ENCODE measurements at places on chromosomes 3 and 15.
A peak's percentile ranks its signal among the peaks of the same experiment; 100 is the strongest.

GRCh38 chr3:110193074-110193473 lies 855.7 kb upstream of the DPPA4 start:
- DNase-seq = no peak

DNA sequence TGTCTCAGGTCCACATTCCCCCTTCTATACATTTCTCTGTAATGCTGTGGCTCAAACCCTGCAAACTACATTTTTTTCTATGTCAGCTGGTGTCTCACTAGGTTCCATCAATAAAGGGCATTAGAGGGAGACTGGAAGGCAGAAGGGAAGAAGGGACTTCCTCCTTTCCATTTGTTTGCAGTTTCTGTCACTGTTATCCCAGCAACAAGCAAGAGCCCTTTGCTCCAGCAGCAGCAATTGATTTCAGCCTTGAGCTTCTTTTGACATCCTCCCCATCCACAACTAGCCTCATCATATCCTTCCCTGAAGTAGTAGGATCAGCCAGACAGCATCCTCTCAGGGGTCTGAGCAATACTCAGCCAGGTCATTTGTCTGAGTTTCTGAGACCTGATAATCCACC lies 5.3 kb upstream of the NCK1 start:
- DNase-seq = no peak

- no peak for DNase-seq
Measured at GRCh38 chr3:174046311-174046710, 648.8 kb downstream of the NLGN1 start.

DNA sequence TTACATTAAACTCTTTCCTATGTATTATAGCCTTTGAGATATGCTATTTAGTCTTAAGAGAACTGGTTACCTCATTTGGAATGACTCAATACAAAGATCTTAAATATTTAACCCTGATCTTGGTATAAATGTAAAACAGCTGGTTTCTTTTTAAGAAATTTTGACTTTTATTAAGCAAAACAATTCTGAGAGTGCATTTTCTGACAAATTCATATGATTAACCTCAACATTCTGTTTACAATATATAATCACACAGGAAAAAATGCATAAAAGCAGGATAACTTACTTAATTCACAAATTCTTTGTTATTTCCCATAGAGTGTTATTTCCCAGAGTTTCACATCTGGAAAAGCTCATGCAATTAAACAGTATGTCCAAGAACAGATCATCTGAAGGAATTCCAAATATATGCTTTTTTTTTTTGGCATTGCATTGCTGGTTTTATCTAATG lies 400.4 kb upstream of the THBS1 start:
- DNase-seq = peak; percentile 88

GRCh38 chr15:79212589-79213157 lies 69.8 kb upstream of the ANKRD34C start:
- no peak for DNase-seq

DNA sequence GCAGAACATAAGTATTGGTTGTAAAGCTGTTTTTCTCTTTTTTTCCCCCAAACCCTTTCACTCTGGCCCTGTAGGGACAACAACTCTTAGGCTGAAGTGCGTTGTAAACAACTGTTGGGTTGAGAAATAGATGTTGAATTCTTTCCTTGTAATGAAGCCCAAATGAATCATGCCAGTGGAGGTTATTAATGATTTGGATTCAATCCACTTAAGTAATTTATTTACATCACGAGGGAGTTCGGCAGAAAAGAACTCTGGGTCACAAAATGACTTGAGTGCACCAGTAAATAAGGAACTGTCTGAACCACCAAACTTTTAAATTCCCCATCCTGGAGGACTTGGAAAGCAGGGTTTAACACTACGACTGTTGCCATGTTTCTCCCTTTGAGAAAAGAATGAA lies 218.9 kb downstream of the PDZRN3 start:
- DNase-seq = peak; percentile 42

GRCh38 chr3:128623762-128624176 lies 26.8 kb downstream of the RPN1 start:
- DNase-seq = peak; percentile 85

DNA sequence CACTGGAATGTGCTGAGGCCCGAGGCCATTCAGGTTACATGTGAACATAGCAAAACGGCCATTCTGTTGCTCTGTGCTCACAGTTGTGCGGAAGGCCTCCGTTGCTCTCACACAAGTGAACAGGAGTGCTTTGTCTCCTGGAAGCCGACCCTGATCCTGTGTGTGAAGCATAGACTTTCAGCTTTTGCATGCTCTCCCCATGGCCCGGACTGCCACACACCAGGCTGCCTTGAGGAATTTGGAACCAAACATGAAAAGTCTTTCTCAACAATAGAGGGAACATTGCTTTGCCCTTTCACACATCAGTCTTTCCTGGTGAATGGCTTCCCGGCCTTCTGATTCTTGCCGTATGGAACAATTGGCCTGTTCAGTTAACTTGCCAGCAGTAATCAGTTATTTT lies 154.8 kb upstream of the LRIG1 start:
- DNase-seq = no peak

DNA sequence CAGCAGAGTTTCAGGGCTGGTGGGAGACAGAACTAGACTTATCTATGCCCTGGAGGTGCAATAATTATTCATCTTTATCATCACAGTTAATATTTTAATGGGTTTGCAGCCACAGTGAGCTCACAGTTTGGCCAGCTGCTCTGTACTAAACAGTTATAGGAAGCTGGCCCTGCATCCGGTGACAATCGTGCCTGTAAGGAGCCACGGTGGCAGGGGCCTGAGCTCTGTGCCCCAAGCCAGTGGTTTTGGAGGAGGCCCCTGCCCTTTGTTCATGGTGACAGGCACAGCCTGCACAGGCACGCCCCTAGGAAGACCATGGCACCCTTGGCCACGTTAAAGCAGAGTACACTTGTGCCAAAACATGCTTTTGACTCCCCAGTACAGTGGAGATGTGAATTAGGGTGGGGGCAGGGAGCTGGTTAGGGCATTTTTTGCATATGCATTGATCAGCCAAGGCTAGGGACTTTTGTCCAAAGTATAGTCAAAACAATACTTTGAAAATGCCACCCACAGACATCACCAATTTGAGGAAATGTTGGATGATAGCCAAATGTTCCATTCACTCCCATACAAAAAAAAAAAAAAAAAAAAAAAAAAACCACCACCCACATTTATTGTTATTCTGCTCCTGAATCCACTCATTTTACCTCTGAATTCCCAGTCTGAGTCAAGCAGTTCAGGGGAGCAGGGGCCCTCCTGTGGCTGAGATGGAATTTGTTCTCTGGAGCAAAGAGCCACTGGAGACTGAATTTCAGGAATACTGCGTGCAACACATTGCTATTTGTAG lies 3.4 kb upstream of the RFTN1 start:
- DNase-seq = peak; percentile 74

DNA sequence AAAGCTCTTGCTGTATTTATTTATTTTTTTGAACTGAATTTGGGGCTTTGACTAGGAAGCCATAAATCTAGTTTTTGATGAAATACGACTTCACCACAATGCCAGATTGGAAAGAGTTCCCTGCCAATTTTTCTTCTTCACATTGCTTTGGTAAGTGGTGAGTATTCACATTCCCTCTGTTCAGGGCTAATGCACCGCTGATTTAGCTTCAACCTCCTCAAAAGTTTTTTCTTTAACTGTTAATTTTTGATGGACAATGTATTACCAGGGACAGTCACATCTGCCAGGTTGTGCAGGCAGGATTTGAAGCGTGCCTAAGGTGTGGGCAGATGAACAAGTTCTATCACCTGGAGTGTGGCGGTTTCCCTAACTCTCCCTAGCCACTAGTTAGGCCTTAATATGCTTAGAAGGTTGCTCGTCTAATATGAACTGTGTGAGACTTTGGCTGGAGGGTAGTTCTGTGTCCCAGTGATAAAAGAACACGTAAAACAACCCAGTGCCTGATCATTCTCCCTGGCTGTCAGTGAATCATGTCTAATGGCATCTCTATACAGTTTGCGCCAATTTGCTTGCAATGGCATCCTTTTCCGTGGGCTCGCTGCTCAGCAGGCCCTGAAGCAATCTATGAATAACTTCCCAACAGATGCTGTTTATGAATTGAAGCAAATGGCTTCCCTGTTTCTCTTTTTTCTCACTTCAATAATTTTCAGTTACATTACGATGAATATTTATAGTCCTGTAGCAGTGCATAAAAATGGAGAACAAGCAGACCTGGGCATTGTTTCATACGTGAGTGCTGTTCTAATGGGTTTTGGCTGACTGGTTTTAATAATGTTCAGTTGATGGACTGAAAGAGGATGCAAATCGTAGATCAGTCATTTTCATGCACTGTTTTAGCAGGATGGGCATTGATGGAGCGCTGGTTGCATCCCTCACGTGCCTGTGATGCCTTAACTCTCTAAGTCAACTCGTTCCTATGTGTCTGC lies 243.2 kb upstream of the SUCLG2 start:
- DNase-seq = no peak

DNA sequence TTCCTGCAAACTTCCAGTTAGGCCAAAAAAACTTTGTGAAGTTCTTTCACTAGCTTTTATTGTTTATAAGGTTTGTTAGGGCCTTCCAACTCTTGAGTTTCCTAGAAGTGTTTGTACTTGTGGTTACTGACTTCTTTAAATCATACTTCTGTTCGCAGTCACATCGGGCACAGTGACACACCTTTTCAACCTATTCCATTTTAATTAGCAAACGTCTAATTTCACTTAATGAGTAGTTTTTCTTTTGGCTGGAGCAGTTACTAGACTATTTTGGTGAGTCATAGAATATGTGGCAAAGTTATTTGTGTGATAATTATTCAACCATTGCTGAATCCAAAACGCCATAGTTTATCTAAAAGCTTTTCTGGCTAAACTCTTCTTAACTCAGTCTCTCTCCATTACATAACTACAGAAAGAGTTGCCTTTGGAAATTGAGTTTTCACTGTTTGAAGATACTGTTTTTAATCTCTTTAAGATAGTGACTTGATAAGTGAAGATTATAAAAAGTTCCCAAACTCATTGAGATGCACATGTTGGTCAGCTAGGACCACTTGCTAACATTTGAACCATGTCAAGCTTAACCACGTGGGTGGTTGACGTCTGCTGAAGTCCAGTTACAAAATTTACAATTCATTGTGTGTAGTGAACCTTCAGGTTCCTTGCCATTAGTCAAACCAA lies 21.5 kb downstream of the CNOT10 start:
- DNase-seq = peak; percentile 32

DNA sequence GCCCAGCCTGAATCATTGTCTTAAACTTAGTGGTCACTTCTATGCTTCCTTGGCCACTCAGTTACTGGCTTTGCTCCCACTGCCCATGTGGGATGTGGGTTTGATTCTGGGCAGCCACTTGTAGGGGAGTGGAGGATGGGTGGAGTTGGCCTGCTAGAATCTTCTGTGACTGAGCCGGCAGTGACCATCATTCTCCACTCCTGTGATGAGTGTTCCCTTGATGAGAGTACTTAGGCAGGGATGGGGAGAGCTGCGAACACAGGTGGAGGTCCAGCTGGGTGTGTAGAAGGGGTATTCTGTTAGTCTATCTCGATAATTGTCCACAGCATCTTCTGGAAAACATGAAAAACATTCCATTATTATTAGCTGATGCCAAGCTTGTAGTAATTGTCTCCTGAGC lies 8.0 kb downstream of the TM6SF1 start:
- no peak for DNase-seq

DNA sequence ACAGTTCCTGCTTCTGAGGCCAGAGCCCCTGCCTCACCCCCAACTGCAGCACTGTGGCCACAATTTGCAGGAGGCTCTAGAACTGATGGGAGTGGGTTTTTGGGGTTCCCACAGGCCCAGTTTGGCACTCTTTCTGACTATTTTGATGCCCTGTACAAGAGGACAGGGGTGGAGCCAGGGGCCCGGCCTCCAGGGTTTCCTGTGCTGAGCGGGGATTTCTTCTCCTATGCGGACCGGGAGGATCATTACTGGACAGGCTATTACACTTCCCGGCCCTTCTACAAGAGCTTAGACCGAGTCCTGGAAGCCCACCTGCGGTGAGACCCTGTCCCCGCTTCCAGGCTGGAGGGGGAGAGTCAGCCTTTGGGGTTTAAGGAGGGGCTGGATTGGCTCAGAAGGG lies 6.9 kb downstream of the MAN2A2 start:
- no peak for DNase-seq

GRCh38 chr3:40780291-40780924 lies 255.6 kb downstream of the ZNF621 start:
- no peak for DNase-seq

GRCh38 chr3:182668974-182669373 lies 124.3 kb upstream of the ATP11B start:
- no peak for DNase-seq

GRCh38 chr3:125108833-125109535 lies 53.2 kb upstream of the HEG1 start:
- DNase-seq = no peak

DNA sequence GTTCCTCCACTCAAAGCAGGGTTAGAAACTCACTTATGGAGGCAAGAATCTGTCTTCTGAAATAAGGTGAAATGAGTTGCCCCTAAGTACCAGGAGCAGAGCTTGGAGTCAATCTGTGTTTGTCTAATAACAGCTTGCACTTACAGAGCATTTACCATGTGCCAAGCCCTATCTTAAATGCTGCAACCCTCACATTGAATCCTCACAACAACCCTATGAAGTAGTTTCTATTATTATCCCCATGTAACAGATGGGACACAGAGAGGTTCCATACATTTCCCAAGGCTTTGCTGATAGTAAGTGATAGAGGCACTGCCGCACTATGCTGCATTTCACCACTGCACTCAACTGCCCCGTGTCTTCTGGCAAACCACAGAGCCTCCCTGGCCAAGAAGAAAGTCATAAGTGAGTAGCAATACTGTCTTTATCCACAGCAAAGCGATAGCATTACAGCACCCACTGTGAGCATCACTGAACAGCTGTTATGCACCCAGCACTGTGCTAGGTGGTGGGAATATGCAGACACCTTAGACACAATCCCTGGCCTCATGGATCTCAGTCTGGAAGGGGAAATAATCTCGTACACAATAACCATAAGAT lies 141.5 kb downstream of the SSR3 start:
- DNase-seq = no peak

DNA sequence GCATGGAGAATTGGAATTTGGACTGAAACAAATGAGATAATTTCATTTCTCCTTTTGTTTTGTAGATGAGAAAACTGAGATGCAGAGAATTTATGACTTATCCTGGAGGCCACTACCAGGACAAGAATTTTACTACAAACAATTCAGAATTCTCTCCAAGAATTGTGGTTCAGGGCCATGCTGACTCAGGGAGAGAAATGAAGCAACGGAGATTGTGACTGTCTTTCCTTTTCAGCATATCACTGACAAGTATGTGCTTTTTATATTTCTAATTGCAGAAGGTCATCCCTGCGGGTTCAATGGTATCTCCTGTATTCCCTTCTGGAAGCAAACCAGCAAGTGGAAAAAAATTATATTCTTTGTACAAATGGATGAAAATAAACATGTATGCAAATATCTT lies 170.8 kb upstream of the MITF start:
- DNase-seq = peak; percentile 28

- DNase-seq = peak; percentile 30
Measured at GRCh38 chr3:196792771-196793170, 53.1 kb downstream of the PAK2 start.

- no peak for DNase-seq
Measured at GRCh38 chr3:9403463-9403862, 6.0 kb downstream of the SETD5 start.

DNA sequence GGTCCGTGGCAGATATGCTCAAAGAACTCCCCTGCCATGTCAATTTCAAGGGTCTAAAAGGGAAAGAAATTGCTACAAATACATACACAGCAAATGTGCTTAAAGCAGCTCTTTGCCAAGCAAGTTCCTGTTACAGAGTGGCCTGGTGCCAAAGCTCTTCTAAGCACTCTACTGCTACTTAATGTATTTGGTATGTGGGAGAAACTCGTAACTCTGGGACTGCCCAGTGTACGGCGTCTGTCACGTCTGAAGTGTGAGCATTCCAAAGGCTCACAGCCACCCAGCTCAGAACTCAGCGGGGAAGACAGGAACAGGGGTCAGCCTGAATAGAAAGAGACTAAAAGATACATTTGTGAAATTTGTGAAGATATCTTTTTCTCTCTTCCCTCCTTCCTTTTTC lies 54.6 kb downstream of the RBMS3 start:
- peak; percentile 98 for DNase-seq
